ENCODE measurements at places on chromosomes 3 and 15.

- H3K27me3 ChIP-seq = no peaks in the 10 kb centered on the region
- no peaks in the 10 kb centered on the region for H3K36me3 ChIP-seq
- peak overlapping the region; percentile 92 for H3K27ac ChIP-seq
- DNase-seq = peak; percentile 65
Observed at GRCh38 chr3:71584394-71585011, 975 bp upstream of the FOXP1 start.

GRCh38 chr3:86056032-86056431 lies 934.9 kb downstream of the VGLL3 start:
- no peaks in the 10 kb centered on the region for H3K36me3 ChIP-seq
- no peak overlapping the region for H3K27ac ChIP-seq
- no peak overlapping the region for H3K4me3 ChIP-seq
- H3K4me1 ChIP-seq = no peaks in the 10 kb centered on the region
- no peak for DNase-seq

GRCh38 chr3:101077361-101078011 lies 84.3 kb upstream of the ABI3BP start:
- peaks cover 15% of the 10 kb centered on the region for H3K27me3 ChIP-seq
- no peak overlapping the region for H3K4me3 ChIP-seq
- no peaks in the 10 kb centered on the region for H3K4me1 ChIP-seq

- H3K27me3 ChIP-seq = no peaks in the 10 kb centered on the region
- no peak for DNase-seq
- H3K4me3 ChIP-seq = no peak overlapping the region
Observed at GRCh38 chr3:102169915-102170479, 264.8 kb upstream of the ZPLD1 start.

DNA sequence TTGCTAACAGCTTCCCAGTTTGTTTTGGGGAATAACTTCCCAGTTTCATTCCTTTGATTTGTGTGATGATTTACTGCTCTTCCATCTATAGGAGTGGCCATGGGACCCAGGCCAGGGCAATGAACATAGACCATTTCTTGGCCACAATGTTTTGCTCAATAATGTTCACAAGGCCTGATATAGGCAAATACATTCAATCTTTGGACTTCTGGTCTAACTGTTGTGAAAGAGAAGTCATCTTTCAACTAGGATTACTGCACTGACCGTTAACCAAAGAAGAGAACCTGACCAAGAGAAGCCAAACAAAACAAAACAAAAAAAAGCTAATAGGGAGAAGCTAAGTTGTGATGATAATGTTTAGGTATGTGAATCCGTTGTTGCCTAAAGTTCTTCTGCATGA lies 221.8 kb upstream of the SUCLG2 start:
- DNase-seq = no peak
- H3K4me1 ChIP-seq = no peaks in the 10 kb centered on the region
- H3K36me3 ChIP-seq = no peaks in the 10 kb centered on the region
- H3K27ac ChIP-seq = no peak overlapping the region
- H3K27me3 ChIP-seq = no peaks in the 10 kb centered on the region

- H3K27ac ChIP-seq = no peak overlapping the region
- H3K36me3 ChIP-seq = peaks cover 38% of the 10 kb centered on the region
- no peak for DNase-seq
Observed at GRCh38 chr3:47097864-47098263, 66.0 kb downstream of the SETD2 start.

GRCh38 chr3:17905996-17906395 lies 163.6 kb upstream of the TBC1D5 start:
- no peak for DNase-seq
- no peak overlapping the region for H3K27ac ChIP-seq
- peaks cover 8% of the 10 kb centered on the region for H3K4me1 ChIP-seq
- no peak overlapping the region for H3K4me3 ChIP-seq
- H3K27me3 ChIP-seq = peaks cover 5% of the 10 kb centered on the region
- no peaks in the 10 kb centered on the region for H3K36me3 ChIP-seq

- no peaks in the 10 kb centered on the region for H3K27me3 ChIP-seq
- H3K27ac ChIP-seq = no peak overlapping the region
- H3K4me1 ChIP-seq = no peaks in the 10 kb centered on the region
- no peak overlapping the region for H3K4me3 ChIP-seq
- H3K36me3 ChIP-seq = no peaks in the 10 kb centered on the region
- DNase-seq = no peak
Observed at GRCh38 chr3:153103406-153103945, 58.5 kb upstream of the RAP2B start.

- H3K4me3 ChIP-seq = no peak overlapping the region
- H3K27ac ChIP-seq = no peak overlapping the region
- no peaks in the 10 kb centered on the region for H3K4me1 ChIP-seq
- H3K36me3 ChIP-seq = no peaks in the 10 kb centered on the region
- no peak for DNase-seq
Observed at GRCh38 chr3:150656316-150656715, 47.4 kb downstream of the ERICH6 start.

DNA sequence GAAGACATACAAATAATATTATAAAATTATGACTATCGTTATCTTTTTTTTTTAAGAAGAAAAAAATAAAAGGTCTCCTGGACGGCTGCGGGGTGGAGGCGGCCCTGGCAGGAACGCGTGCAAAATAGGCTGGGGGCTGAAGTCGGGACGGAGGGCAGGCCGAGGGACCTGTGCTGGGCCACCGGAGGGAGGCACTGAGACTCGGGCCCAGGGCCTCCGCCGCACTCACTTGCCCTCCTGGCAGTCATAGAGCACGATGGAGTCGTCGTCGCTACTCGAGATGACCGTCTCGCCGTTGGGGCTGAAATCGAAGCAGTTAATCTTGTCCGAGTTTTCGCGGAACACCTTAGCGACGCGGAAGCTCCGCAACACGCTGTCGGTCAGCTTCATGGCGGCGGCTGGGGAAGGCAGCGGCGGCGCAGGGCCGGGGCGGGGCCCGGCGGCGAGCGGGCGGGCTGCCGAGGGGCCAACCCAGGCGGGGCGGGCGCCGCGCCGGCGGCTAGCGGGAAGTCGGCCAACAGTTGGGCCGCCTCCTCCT lies 408 bp downstream of the WDR82 start:
- DNase-seq = peak; percentile 73
- no peaks in the 10 kb centered on the region for H3K27me3 ChIP-seq
- H3K4me1 ChIP-seq = peaks cover 56% of the 10 kb centered on the region
- H3K4me3 ChIP-seq = peak overlapping the region; percentile 100

DNA sequence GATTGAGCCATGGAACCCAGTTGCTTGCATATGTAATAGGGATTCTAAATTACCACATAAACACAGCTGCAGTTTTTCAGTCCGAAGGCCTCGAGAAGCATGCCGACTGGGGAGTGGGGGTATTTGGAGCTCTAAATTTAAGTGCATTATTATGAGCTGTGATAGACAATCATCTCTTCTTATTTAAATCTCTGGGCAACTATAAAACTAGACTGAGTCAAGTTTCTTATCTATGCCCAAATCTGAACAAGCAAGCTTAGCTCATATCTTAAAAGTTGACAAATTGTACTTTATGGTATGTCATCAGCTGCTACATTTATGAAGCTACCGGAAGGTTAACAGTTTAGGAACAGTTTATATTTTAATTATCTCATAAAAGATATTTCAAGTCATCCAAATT lies 19.5 kb upstream of the THRB start:
- DNase-seq = no peak
- no peak overlapping the region for H3K27ac ChIP-seq
- no peaks in the 10 kb centered on the region for H3K4me1 ChIP-seq

DNA sequence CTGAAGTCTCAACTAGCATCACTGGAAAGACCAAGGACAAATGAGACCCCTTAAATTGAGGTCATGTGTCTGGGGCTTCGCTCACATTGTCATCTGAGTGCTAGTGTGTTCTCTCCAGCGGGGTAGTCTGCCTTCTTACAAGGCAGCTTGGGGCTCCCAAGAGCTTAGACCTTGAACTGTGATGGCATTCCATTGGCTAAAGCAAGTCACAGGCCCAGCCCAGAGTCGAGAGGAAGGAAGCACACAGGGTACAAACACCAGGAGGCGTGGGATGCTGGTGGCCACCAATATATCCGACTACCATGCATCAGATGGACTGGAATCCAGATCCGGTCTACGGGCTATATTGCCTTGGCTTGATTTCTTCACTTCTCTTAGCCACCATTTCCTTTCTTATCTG lies 31.5 kb upstream of the DYNC1LI1 start:
- H3K27ac ChIP-seq = no peak overlapping the region
- no peak overlapping the region for H3K4me3 ChIP-seq
- no peaks in the 10 kb centered on the region for H3K4me1 ChIP-seq
- no peak for DNase-seq

- no peaks in the 10 kb centered on the region for H3K4me1 ChIP-seq
- no peak overlapping the region for H3K4me3 ChIP-seq
Observed at GRCh38 chr3:7388026-7388425, 527.1 kb downstream of the GRM7 start.

- H3K36me3 ChIP-seq = no peaks in the 10 kb centered on the region
- no peaks in the 10 kb centered on the region for H3K27me3 ChIP-seq
- no peak overlapping the region for H3K4me3 ChIP-seq
- no peak overlapping the region for H3K27ac ChIP-seq
Observed at GRCh38 chr3:99901200-99901926, 83.7 kb downstream of the CMSS1 start.

DNA sequence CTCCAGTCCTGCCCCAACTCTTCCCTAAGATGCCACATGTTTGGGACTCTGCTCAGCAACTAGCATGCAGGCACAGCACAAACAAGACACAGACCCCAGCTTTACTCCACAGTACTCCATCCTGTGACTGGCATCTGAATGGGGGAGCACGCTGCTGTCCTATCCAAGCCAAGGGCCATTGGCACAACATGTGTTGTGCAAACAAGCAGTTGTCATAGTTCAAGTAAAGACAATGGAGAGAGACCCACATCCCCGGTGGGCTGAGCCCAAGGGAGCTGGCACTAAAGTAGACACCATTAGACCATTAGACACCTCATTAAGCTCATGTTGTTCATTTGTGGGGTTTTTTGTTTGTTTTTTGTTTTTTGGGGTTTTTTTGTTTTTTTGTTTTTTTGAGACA lies 132.7 kb downstream of the CHSY1 start:
- no peak overlapping the region for H3K4me3 ChIP-seq
- no peaks in the 10 kb centered on the region for H3K27me3 ChIP-seq
- DNase-seq = no peak
- H3K36me3 ChIP-seq = peaks cover 6% of the 10 kb centered on the region
- no peak overlapping the region for H3K27ac ChIP-seq

GRCh38 chr3:150168698-150169097 lies 198.0 kb upstream of the PFN2 start:
- H3K36me3 ChIP-seq = no peaks in the 10 kb centered on the region
- H3K4me3 ChIP-seq = no peak overlapping the region
- H3K27ac ChIP-seq = no peak overlapping the region
- DNase-seq = no peak
- H3K27me3 ChIP-seq = no peaks in the 10 kb centered on the region

- H3K4me3 ChIP-seq = no peak overlapping the region
- no peak overlapping the region for H3K27ac ChIP-seq
- H3K27me3 ChIP-seq = peaks cover 3% of the 10 kb centered on the region
Observed at GRCh38 chr15:79519628-79520027, 87.5 kb downstream of the MINAR1 start.

DNA sequence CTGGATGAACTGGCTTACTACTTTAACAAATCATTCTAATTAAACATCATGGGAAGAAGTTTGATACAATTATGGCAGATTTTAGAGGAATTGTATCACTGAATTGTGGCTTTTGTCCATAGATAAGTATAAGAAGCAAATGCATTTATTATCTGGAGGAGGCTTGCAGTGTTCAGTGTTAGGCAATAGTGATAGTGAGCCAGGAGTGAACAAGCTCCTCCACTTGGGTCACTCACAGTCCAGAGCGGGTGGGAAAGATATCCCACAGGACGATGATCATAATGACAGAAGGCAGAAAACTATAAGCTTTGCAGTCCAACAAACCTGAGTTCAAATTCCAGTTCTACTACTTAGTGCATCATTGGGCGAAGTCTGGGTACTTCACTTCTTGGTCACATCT lies 64.0 kb upstream of the VILL start:
- H3K4me3 ChIP-seq = no peak overlapping the region
- no peaks in the 10 kb centered on the region for H3K36me3 ChIP-seq
- H3K4me1 ChIP-seq = peaks cover 10% of the 10 kb centered on the region
- peaks cover 7% of the 10 kb centered on the region for H3K27me3 ChIP-seq

DNA sequence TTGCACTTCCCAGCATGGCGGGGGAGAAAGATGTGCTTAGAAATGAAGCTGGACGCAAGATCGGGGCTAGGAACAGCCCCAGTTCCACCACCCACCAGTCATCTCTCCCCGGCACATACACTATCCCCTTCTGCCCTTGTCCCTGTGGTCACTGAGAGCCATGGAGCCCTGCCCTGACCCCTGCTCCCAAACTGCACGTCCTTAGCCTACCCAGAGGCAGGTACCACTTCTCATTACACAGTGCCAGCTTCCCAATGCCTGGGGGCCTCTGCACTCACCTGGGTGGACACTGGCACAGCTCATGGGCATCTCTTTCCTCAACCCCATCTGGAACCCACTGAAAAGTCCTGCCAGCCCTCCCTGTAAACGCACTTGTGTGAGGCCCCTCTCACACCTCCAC lies 139.3 kb upstream of the PRR20G start:
- no peak for DNase-seq
- peaks cover 24% of the 10 kb centered on the region for H3K27me3 ChIP-seq
- no peak overlapping the region for H3K27ac ChIP-seq
- no peaks in the 10 kb centered on the region for H3K4me1 ChIP-seq
